ENCODE measurements at places on chromosomes 13 and 19.

DNA sequence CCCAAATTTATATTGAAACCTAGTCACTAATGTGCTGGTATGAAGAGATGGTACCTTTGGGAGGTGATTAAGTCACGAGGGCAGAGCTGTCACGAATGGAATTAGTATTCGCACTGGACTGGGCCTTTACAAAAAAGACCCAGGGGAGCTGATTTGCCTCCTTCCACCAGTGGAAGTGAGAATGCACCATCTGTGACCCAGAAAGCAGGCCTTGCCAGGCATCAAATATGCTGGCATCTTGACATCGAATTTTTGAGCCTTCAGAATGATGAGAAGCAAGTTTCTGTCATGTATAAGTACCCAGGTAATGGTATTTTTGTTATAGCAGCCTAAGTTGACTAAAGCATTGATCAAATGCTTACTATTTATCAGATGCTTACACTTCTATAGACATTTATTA is 373.6 kb downstream of the FGF14 start:
- DNase-seq, result no peak

DNA sequence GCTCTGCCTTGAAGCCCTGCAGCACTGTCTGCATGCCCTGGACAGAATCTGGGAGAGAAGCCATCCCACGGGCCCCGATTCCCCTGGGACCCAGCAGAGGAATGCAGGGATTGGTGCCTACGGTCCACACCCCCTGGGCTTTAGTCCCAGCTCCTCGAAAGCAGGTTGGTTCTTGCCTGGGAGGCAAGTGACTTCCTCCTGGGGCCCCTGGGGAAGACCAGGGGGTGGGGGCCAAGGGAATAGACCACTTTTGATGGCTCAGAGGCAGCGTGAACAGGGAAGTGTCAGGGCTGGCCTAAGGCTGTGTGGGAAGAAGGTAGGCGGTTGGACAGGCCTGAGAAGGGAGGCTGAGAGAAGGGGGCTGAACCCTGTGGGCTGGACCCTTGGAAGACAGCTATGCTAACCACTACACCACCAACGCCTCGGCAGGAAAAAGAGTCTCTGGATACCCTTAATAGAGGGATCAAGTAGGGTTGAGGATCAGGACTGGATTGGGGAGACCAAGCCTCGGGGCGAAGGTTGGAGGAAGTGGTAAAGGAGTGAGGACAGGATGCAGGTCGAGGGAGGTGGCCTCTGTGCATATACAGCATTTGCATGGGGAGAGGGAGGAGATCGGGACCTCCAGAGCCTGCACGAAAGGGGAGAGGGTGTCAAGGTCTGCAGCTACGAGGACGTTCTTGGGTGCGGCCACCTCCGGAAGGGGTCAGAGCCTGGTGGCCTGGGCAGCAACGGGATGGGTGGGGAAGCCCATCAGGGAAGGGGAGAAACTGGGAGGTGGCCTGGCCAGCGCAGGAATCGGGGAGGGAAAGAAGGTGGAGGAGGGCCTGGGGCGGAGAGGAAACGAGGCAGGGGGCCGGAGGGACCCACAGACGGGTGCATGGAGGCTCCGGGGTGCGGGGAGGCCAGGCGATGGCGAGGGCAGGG is 709 bp downstream of the DPP9 start:
- peak; percentile 64 for DNase-seq

DNA sequence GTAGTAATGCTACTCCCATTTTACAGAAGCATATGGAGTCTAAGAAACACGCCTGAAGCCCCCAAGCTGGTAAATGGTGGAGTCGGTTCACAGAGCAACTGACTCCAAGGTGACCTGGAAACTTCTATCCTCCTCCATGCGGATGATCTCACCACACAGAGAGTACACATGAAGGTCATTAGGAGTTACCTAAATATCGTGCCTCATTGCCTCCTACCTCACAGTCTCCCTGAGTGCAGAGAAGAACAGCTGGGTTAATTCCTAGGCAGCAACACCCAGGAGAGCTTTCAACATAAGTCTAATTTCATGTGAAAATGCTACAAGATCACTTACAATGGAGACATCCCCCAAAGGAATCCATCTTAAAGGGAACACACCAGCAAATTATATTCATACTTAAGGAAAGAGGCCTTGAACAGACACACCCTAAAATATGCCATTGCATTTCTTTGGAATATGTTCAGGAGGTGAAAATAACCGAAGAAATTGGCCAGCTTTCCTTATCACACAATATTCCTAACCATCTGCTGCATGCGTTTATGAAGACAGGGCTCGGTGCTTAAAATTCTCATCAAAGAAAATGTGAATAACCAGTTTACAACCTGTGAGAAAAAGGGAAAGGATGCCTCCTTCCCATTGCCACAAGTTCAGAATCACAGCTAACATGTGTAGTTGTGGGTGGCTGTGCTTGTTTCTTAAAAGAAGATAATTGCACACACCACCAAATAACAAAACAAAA is 203.6 kb upstream of the NBEA start:
- DNase-seq, result no peak

GRCh38 chr19:38669552-38669951 is 22.1 kb downstream of the ACTN4 start:
- no peak for DNase-seq

- no peak for DNase-seq
These were observed 25.0 kb upstream of the TNFSF11 start for GRCh38 chr13:42548731-42549551.

- peak; percentile 4 for DNase-seq
These were observed 1.5 kb upstream of the TRPC4 start for GRCh38 chr13:37870895-37871550.

- no peak for DNase-seq
These were observed 6.7 kb downstream of the RAP2A start for GRCh38 chr13:97440598-97441170.

All from RWPE1 (cell line).